Stimulated activated CD4-positive, alpha-beta T cell treated with anti-CD3 and anti-CD28 coated beads, Interleukin-15, amount 100 ng/mL, for 1 hour (primary cell): ENCODE measurements at places on chromosomes 16 and 17.

DNA sequence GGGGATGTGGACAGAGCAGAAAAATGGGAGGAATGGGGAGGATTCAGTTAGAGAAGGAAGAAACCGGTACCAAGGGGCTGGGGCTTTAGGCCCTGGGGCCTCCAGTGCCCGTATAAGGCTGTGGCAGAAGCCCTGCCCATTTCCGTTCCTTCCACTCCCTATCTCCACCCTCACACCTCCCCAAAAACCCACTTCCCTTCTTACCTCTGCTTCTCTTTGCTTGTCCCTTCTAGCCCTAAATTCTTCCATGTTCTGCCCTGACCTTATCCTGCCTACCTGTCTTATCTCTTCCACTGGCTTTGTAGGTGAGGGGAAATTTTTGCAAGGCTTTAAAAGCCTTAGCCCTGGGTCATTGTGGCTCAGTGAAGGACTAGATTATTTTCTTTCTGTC is 4.1 kb downstream of the RNF167 start:
- no peak for DNase-seq

GRCh38 chr16:70475054-70475871 is 20.9 kb downstream of the FCSK start:
- no peak for DNase-seq

DNA sequence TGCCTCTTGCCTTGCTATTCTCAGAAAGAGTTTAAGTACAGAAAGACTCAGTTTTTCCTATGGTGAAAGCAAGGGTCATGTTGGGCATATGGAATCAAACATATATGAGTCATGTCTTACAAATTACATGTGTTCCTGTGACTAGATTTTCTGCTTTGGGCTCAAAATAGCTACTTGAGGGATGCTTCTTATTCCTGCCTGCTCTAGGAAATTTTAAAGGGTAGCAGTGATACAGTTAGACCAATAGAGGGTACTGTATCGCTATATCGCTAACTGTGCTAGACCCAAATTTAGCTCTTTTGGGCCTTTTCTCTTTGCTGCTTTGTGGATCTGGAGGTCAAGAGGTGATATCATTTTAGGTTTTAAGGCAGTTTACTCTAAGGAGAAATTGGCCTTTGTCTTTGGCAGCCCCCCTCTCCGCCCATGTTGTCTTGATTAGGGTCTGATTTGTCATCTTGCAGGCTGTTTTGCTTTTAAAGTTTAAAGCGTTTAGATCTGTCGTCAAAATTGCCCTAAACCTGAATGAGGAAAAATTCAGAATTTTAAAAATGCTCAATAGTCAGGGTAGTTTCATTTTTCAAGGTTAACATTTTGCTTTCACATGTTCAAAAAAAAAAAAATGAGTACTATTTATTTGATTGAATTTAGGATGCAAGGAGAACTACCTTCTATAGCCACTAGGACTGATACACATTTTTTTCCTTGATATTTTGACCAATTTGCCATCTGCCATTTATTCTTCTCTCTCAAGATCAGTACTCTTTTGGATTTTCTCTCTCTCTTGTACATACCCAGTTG is 8.8 kb downstream of the NFATC3 start:
- no peak for DNase-seq

DNA sequence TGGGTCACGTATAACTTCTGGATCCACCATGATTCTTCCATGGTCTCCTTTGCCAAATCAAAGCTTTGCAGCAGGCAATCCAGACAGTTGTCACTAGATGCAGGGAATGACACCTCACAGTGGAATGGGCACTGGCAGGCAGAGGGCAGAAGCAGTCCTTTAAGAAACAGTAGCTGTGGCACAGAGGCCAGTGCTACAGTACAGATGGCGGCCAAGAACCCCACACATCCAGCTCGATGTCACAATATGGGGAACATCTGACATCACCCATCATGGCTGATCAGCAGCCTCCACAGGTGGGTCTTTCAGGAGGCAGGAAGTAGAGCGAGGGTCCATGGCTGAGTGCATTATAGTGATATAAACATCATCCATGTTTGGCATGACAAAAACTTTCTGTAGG is 18.8 kb upstream of the ERN1 start:
- DNase-seq: no peak
